ENCODE measurements at places on chromosomes 7 and 10.

DNA sequence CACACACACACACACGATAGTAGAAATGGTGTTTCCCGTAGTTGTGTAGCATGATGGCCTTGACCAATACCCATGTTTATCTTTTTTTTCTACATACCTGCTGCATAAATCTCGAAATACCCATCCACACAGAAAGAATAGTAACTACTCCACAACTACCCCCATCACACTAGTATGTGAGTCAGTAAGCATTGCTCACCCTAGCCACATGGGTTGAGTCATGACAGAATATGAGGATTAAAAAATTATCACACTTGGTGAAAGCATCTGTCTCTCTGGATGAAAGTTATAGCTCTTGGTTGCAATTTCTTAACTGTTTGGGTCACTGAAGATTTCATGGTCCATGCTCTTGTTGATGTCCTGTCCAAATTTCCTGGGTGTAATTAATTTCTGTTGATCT lies 103.4 kb upstream of the MDFIC start:
- peak; percentile 20 for DNase-seq

GRCh38 chr7:142669074-142669654 lies 80.1 kb upstream of the PRSS1 start:
- DNase-seq: no peak

- peak; percentile 20 for DNase-seq
Measured at GRCh38 chr7:148540041-148540738, 50.4 kb upstream of the C7orf33 start.

DNA sequence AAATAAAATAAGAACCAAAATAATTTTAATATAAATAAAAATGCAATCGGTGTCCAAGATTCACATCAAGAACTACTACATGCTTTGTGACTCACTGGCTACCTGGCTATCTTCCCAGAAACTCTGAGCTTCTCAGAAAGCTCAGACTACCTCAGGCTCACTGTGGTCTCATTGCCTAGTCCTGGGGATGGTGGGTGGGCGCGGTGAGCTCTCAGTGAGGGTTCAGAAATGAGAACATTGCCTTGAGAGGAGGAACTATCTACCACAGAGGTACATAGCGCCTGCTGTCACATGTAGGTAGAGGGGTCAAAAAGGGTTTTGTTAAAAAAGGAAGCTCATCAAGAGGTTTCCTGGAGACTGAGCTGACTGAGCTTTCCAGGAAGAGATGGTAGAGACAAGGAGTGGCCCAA lies 108.0 kb downstream of the WDFY4 start:
- DNase-seq: no peak

GRCh38 chr7:77419102-77419501 lies 3.0 kb upstream of the GSAP start:
- DNase-seq: no peak

DNA sequence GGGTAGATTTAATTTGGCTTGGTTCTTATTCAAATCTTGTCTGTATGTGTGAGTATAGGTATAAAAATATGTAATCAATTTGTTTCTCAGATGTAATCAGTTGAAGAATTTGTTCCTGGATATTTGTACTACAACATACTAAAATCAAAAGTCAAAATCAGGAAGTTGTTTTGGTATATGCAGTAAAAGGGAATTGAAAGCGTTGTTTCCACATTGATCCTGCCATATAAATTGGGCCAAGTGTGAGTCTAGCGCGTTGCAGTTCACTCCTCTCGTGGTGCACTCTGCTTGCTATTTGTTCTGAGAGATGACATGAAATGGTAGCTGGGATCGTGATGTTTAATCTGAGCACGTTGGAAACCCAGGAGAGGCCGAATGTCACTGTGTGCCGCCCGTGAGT lies 55.9 kb downstream of the SHH start:
- DNase-seq: no peak

DNA sequence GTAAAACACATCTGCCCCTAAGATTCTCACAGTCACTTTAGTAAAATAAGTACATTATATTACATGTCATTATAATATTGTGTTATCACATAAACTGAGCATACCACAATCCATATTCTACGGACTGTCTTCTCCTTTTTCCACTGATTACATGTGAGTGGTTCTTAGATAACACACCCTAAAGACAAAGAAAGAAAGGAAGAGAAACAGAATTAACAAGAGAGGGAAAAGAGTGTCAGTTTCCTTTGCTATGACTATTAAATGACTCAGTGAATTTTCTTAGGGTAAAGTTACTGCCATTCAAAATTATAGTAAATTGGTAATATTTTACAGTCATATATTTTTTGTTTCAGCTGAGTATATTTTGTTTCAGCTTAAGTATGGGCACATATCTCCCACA lies 268.3 kb downstream of the TWIST1 start:
- DNase-seq: no peak

DNA sequence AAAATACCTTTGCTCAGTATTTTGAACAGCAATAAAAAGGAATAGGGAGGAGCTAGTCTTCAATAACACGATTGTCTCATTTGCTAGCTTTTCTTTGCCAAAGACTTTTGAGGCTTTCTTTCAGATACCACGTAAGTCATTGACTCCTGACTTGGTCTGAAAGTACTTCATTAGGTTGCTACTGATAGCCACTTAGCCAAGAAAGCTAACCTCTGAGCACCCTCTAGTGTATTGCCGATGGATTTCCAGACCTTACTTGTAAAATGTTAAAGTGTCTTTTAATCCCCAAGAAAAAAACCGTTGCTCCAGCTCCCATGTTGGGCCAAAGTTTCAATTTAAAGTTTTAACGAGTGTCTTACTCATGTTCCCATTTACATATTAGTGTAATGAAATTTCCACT lies 63.4 kb upstream of the STRIP2 start:
- DNase-seq: no peak

DNA sequence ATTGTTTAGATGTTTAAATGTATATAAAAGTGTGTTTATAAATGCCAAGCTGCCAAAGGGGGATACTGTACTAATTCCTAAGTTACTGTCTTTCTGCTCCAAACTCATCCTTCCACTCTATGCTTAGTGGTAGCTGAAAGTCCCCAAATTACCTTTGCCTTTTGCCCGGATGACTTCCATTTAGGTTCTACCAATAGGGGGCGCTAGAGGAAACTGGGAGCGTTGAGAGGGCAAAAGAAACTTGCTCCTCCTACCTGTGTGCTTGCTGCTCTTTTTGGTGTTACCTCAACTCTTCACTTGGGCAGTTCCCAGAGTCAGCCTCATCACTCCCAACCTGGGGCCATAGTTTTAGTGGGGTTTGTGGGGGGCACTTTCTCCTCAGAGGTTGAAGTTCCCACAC lies 5.9 kb upstream of the OR2A25 start:
- DNase-seq: no peak

- DNase-seq: peak; percentile 17
Measured at GRCh38 chr7:158924956-158925355, 68.6 kb downstream of the DYNC2I1 start.

- DNase-seq: no peak
Measured at GRCh38 chr10:24394461-24395190, 185.7 kb downstream of the KIAA1217 start.

DNA sequence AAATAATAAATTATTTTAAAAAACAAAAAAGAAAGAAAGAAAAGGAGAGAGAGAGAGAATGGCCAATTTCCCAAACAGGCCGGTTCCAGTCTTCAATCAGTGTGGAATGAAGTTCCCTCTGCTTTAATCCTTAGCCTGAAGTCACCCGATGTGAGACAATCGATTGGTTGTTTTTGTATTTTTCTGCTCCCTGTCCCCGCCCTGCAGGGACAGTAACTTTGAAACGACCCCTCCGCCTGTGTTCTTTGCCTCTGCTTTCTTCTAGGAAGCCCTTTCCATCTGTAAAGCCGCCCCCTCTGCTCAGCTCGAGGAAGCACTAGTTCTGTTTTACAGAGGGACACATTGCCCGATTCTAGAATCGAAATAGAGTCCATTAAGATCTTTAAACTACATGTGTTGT lies 33.4 kb downstream of the FOXL3 start:
- DNase-seq: no peak

DNA sequence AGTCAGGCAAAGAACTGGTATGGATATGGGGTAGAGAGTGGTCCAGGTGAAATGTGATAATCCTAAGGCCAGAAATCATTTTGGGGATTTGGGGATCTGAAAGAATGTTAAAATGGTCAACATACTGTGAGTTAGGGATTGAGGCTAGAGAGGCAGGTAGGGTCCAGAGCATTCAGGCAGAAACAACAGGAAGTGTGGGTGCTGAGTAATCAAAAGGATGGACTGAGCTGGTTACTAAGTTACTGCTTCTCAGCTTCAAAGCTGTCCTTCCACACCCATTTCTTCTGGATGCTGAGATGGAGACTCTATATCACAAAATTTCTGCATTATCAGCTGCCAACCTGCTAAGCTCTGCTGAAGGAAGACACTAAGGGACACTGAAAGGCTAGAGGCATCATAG lies 30.6 kb upstream of the PRKCQ start:
- DNase-seq: no peak

GRCh38 chr7:131600085-131600881 lies 43.9 kb upstream of the PODXL start:
- DNase-seq: no peak

- DNase-seq: no peak
Measured at GRCh38 chr7:28954946-28955345, 3.2 kb downstream of the TRIL start.

- DNase-seq: no peak
Measured at GRCh38 chr7:151390598-151391357, 19.1 kb downstream of the WDR86 start.

DNA sequence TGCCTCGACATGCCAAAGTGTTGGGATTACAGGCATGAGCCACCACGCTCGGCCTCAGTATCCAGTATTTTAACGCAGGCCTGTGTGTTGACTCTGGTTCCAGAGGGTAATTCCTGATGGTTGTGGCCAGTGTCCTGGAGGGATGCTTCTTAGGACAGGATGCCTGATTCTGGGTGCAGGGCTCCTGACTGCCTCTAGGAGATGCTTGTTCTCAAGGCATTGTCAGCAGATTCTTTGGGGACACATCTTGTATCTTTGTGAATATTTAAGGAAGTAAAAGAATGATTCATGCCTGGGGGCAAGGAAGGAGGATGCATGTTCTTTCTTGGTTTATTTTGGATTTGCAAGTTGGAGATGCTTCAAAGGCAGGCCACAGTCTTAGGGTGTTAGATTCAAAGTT lies 2.2 kb downstream of the ZDHHC4 start:
- DNase-seq: no peak

GRCh38 chr10:47077386-47077785 lies 166.2 kb downstream of the PTPN20 start:
- DNase-seq: no peak

GRCh38 chr10:93570383-93570782 lies 3.9 kb downstream of the FFAR4 start:
- no peak for DNase-seq

GRCh38 chr7:37942934-37943610 lies 22.6 kb downstream of the EPDR1 start:
- DNase-seq: peak; percentile 24

DNA sequence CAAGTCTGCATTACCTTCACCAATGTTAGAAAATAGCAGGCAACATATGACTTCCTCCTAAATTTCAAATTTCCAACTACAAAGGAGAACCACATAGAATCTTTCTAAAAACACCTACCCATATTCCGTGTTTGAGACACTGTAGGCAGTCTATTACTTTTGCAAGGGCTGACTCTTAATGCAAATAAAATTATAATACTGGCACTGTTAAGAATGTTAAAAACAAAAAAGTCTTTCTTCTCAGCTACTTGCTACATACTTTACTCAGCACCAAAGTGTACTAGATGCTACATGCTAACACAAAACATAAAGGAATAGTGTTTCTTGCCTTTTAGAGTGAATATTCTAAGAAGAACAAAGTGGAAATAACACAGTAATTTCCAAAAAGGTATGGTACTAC lies 65.4 kb downstream of the SRPK2 start:
- DNase-seq: no peak

DNA sequence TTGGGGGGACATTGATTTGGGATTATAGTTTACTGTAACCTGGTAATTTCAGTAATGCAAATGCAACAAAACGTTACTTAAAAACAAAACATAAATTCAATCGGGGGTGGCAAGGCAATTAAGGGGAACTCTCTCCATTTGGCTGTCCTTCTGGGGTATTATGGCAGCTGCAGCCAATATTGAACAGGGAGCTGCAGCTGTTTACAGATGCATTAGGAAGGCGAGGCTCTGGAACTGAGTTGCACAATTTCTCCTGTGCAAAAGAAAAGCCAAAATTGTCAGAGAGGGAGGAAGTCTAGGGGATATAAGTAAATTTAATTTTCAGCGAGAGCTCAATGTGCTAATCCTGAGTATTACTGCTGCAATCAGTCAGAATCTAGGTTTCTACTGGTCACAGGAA lies 36.1 kb downstream of the NEUROD6 start:
- no peak for DNase-seq

DNA sequence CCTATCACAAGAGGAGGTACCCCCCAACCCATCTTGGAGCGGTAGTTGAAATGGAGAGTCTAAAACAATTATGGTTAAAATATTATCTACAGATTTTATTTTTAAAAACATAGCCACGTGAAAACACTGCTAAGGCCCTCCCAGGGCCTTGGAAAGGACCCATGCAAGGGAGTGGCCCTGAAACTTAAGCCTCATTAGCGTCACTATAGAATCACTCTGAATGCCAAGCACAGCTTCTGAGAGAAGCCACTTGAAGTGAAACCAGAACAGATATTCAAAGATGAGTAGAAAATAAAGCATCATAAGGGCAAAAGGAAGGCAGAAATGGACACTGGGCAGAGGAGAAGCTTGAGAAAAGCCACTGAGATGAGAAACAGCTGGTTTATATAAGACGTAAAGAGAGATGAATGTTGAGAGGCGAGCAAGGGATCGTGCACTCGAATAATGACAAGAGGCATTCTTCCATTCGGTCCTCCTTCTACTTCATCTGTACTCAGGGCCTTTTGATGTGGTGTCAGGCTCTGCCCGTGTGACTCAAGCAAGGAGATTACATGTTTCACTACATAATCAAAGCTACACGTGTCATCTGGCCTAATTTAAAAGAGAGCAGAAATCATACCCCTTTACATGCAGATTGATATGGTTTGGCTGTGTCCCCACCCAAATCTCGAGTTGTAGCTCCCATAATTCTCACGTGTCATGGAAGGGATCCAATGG lies 33.4 kb upstream of the SLC39A12 start:
- no peak for DNase-seq

- no peak for DNase-seq
Measured at GRCh38 chr7:74627661-74628411, 29.7 kb upstream of the GTF2I start.

DNA sequence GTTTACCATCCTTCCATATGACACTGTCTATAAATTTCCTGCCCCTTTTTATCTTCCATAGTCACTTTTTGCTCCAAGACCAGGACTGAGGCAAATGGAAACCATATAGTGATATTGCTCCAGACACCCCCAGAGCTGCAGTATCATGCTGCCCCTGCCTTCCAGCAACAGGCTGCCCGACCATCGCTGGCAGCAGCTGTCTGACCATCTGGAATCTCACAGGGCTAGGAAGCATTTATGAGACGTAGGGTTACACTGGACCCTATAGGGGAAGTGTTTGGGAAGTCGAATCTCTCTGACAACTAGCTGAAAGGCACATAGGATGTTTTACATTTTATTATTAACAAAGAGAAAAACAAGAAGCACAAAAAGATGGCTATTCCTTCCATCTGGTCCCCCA lies 19.4 kb downstream of the ENO4 start:
- no peak for DNase-seq

GRCh38 chr7:52995676-52996075 lies 39.8 kb upstream of the POM121L12 start:
- DNase-seq: no peak

- no peak for DNase-seq
Measured at GRCh38 chr10:59036311-59037017, 140.0 kb upstream of the PHYHIPL start.

Measured in Panc1 (cell line).